IPS DF 19.7 (cell line): ENCODE measurements at places on chromosomes 7 and 10.

- no peak for DNase-seq
Observed at GRCh38 chr7:44922351-44922694, 37.0 kb upstream of the PURB start.

- DNase-seq, result no peak
Observed at GRCh38 chr7:35536396-35536826, 158.5 kb downstream of the HERPUD2 start.

DNA sequence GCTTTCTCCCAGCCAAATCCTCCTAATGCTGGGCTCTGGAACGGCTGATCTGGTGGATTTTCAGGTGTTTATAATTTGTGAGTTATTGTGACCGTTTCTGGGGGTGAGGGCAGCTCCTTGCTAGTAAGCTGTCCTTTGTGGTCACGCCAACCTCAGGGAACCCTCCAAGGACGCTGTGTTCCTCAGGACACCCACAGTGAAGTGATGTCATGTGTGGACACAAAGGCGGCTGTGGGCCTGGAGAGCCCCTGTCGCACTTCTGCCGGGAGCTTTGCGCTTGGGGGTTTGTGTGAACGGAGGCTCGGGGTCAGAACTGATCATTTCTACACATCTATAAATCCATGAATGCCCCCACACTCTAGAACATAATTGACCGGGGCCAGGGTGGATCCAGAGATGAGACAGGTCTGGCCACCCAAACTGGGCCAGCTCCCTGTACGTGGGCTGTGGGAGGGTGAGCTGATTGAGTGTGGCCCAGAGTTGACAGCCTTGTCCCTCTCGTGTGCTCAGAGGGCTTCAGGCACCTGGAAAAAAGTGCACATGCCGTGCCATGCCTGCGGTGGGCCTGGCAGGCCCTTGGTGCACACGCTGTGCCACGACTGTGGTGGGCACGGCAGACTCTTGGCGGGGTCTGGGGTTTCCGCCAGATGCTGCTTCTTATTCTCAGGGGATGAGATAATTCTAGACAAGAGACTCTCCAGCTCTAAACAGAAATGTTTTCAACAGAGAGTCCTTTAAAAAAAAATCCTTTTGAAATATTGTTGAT lies 130.2 kb downstream of the VIPR2 start:
- DNase-seq, result no peak

GRCh38 chr10:57952741-57953140 lies 315.0 kb downstream of the IPMK start:
- DNase-seq, result no peak

DNA sequence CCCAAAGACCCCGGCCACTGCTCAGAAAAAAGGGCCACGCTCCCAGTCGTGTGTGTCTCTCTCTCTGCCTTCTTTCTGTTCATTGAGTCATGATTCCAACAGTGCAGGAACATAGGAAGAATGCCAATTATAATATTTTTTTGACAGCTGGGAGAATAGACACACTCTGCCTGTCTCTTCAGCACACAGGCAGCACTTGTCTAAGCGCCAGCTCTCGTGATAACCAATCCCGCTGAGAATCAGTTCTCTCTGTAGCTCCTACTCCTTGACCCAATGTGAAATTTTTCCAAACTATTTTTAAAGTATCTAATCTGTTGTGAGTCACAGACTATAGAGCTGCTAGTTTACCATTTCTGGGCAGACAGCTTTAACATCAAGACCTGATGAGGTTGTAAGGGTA lies 145.7 kb upstream of the RHEB start:
- DNase-seq, result no peak

- DNase-seq, result no peak
Observed at GRCh38 chr10:98563811-98564210, 117.1 kb upstream of the HPS1 start.

DNA sequence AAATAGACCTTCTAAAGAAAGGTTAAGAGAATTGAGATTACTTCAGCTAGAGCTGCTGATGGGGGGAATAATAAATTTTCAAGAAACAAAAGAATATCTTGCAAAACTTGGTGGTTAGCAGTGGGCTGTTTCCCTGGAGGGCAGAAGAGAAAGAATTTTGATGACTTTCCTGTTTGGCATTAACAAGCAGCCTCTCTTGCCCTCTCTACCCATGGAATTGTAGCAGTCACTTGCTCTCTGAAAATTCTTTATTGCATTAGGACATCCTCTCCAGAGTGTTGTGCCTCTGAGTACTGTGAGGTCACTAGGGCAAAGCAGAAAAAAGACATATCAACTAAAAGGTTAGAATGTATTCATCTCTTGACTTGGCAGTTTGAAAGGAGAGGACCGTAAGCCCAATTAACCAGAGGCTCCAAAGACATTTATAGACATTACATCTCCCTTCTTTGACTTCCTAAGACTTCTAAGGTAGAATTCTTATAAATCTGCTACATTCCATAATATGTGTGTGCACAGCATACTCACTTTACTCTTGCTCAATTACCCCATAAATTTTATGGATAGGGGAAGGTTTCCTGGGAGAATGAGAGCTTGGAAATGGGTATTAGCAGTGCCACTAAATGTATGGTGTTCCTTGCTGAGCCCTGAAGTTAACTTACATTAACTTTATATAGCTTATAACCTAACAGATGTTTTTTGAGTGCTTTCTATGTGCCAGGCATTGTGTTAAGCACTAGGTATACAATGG lies 215.3 kb downstream of the KIF20B start:
- no peak for DNase-seq

DNA sequence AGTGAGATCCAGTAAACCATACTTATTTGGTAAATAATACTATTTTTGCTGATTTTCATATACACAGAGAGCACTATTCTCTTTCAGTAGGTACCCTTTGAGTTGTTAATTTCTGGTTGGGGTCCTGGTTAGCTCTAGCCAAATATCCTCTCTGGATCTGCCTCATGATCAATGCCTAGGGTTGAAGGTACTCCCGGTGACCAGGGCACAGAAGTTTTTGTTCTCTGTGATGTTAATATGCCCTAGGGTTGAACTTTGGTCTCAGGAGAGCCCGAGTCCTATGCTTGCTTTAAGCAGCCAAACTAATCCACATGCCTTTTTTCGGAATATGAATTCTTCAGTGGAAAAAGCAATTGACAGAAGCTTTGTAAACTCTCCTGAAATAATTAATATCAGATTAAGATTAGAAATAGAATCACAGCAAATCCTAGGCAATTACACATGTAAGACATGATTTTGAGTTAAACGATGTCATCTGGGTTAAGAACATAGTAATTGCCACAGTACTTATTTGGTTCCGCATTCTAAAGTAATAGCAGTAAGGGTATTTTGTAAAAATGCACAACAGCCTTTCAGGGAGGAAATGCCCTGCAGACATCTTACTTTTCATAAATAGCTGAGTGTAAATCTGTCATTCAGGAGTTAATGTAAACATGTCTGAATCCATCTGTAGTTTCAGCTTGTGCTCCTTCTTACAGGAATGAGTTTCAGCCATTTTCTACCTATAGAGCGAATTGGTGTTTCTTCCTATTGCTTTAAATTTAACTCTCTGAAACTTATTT lies 10.1 kb downstream of the CHN2 start:
- DNase-seq, result no peak

- DNase-seq, result no peak
Observed at GRCh38 chr10:80168679-80169380, 36.3 kb downstream of the PLAC9 start.

- no peak for DNase-seq
Observed at GRCh38 chr10:103668351-103669242, 175.1 kb downstream of the NEURL1 start.

- DNase-seq, result no peak
Observed at GRCh38 chr7:39430909-39431641, 135.1 kb upstream of the YAE1 start.

DNA sequence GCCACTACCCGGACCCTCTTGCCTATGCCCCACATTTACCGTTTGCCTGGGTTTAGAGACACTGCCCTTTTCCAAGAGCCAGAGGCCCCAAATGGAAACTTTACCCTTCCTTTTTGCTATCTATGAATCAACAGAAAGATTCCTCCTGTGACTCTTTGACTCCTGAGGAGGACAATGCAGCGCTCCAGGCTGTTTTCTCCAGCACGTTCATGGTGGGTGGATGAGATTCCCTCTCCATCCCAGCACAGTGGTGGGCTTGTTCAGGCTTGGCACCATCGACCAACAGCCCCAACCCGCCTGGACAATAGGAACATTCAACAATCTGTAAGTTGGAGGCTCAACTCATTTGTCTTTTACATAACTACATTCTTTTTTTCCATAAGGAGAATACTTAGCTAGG lies 55.9 kb downstream of the DLD start:
- DNase-seq, result no peak

GRCh38 chr7:40493609-40494051 lies 358.8 kb downstream of the SUGCT start:
- no peak for DNase-seq

- no peak for DNase-seq
Observed at GRCh38 chr10:10782603-10783002, 235.1 kb upstream of the CELF2 start.

DNA sequence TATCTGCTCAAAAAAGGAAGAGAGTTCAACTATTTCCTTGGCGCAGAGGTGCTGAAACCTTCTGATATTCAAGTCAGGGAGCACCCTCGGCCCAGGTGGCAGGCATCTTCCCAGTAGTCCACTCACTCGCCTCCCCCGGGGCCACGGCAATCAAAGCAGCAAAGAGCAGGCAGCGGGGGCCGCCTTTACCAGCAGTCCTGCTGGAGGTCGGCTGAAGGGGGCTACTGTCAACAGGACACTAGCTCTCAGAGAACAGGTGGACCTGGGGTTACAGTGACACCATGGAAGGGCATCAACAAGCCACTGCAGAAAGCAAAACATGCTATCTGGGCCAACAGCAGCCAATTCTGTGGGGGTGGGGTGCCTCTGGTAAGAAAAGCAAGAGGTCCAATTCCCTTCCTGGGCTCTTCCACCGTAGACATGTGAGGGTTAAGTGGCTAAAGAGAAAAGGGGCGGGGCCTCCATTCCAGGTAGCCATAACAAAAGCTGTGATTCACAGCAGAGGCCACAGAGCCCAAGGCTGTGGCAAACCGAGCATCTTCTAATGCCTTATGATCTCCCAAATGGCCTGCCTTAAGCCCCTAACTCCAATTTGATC lies 9.4 kb downstream of the FZD9 start:
- DNase-seq, result no peak

- no peak for DNase-seq
Observed at GRCh38 chr10:7424315-7424714, 13.5 kb upstream of the SFMBT2 start.

DNA sequence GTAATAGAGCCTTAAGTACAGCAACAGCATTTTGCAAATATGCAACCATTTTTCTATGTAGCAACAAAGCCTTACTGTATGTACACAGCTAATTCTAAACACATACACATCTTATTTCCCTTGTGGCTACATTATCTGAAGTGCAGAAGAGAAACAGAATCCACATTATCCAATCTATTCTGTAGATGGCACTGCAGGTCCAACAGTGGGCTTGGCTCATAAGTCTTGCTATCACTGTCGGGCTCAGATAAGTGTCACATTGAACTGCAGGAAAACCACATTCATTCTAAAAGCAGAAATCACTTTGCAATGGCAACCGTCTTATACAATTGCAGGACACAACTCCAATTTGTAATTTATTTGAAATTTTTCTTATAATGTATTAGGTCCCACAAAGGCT lies 109.8 kb upstream of the NOBOX start:
- no peak for DNase-seq

DNA sequence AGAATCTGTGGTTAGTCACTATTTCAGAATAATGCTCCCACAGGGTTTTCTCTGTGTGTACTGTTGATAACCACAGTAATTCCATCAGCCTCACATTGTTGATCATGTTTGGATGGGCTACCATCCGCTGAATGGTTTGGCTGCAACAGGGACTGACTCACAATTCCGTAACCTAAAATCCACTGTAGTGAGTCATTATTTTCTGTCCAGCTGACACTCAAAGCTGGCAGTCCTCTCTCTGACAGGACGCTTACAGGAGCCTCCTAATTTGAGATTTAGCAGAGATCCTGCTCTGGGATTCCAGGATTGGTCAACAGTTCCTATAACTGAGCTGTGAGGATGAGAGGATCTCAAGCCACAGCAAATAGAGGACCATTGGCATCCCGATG lies 32.7 kb downstream of the VWA2 start:
- no peak for DNase-seq

DNA sequence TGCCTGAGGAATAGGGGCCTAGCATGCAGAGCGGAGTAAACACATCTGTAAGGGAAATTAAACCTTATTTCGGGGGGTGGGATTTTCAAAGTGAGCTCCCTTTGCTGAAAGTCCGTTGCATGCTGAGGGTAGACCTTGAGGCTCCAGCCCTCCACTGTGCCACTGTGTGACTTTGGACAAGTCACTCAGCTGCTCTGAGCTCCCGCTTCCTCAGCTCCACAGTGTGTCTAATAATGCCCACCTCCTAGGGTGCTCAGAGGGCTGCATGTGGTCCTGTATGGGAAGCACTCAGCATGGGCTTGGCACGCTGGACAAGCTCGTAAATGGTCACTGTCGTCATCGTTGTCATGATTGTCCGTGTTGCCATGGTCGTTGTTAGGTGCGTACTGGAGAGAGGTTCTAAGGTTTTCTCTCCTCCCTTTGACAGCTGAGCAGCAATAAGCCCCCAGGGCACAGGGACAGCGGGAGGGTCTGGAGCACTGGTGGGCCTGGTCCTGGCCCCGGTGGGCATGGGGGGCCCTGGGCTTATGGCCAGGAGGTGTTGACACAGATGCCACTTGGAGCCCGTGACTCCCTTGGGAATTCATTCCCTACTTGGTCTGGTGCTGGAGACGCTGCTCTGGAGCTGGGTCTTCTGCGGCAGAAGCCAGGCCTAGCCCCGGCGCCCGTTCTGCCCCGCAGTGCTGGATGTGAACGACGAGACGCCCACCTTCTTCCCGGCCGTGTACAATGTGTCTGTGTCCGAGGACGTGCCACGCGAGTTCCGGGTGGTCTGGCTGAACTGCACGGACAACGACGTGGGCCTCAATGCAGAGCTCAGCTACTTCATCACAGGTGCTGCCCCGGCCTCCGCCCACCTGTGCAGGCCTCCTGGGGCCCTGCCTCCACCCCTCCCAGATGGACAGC lies 13.1 kb downstream of the C10orf105 start:
- DNase-seq, result no peak

GRCh38 chr10:102268375-102268888 lies 23.1 kb downstream of the GBF1 start:
- no peak for DNase-seq

- DNase-seq, result no peak
Observed at GRCh38 chr7:76077435-76077834, 29.5 kb downstream of the MDH2 start.
